ENCODE measurements at places on chromosomes 5 and 9.

- DNase-seq, result no peak
Observed at GRCh38 chr5:74152136-74152535, 488.4 kb downstream of the ENC1 start.

DNA sequence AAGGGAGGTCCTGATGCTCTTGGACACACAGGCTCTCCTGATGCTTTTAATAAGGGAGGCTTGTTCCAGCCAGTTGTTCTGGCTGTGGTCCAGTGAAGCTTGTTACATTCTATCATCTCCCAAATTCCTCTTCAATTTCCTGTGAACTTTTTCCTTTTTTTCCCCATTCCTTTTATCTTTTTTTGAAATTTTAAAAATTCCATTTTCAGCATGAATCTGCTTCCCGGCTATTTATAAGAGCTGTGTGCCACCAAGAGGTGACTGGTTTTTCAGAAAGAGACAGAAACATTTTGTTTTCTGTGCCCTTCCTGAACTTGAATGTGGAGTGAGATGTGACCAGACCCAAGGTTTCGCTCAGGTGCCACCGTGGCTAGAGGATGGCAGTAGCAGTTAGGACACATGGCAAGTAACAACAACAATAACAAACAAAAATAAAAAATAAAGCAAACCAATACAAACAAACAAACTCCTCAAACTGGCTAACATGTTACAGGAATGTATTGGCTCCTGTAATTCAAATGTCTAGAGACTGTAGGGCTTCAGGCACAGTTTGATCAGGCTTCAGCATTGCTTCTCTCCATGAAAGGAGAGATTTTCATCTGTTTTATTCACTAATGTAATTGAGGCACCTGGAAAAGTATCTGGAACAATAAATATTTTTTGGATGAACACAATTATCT, 121.1 kb downstream of the BOD1 start:
- no peak for DNase-seq

DNA sequence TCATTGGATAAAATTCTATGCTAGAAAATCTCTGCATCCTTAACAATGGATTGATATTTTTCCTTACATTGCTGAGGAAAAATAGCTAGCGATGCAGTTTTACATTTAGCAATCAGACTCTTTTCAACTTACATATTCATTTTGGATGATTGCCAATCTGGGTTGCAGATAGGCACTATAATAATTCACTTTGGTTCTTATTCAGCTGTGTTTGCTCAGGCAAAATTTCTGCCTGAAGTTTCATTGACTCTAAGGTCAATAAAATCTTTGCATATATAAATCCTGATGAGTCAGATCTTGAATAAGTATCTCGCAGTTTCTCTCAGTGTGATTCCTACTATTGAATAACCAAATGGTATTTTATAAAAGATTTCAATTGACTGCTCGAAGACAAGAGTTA, 1105.8 kb downstream of the CDH18 start:
- DNase-seq, result no peak

- DNase-seq, result no peak
Observed at GRCh38 chr9:12659220-12659619, 34.0 kb upstream of the TYRP1 start.

GRCh38 chr5:128480906-128481633, 57.0 kb downstream of the FBN2 start:
- DNase-seq, result no peak

DNA sequence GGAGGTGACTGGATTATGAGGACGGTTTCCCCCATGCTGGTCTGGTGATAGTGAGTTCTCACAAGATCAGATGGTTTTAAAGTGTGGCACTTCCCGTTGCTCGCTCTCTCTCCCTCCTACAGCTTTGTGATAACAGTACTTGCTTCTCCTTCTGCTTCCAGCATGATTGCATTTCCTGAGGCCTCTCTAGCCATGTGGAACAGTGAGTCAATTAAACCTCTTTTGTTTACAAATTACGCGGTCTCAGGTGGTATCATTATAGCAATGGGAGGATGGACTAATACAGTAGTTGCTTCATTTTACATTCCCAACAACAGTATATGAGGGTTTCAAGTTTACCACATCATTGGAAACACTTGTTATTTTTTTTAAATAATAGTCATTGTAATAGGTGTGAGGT, 937.3 kb upstream of the ARRDC3 start:
- no peak for DNase-seq

DNA sequence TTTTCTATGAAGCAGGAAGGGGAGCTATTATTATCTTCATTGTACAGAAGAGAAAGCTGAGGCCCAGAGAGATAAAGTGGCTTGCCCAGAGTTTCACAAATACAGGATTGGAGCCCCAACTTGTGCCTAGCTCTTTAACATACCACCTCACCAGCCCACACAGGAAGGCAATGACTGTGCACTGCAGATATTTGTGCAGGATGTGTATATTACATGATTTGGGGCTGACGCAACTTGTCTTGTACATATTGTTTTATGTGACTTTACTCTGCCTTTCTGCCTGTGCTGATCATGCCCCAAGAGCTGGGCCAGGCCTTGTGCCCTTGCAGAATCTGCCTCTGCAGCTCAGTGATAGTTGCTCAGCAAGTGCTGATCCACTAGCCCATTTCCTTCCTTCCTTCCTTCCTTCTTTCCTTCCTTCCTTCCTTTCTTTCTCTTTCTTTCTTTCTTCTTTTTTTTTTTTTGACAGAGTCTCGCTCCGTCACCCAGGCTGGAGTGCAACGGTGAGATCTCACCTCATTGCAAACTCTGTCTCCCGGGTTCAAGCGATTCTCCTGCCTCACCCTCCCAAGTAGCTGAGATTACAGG, 106.6 kb upstream of the TBCA start:
- no peak for DNase-seq

GRCh38 chr5:67963789-67964519, 251.6 kb upstream of the PIK3R1 start:
- DNase-seq, result no peak

DNA sequence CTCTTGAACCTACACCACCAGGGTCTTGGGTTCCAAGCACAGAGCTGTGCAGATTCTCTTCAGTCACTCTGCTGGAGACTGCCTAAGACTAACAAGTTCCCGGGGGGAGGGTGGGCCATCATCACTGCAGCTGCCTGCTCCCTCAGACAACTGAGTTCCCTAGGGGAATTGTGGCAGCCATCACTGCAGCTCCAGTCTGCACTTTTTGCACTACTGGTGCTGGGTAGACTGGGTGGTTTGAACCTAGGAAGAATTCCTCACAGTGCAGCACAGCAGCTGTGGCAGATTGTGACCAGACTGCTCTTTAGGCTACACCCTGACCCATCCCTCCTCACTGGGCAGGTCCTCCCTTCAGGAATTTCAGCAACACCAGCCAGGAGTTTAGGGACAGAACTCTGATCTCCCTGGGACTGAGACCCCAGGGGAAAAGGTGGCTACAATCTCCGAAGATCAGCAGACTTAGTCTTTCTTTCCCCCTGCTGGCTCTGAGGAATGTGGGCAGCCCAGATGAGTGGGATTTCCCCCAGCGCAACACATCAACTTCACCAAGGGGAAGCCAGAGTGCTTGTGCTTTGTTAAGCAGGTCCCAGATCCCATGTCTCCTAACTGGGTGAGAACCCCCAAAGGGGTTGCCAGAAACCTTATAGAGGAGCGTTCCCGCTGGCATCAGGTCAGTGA, 30.9 kb upstream of the RGMB start:
- no peak for DNase-seq

GRCh38 chr5:55030220-55030619, 6.2 kb downstream of the GZMK start:
- no peak for DNase-seq

- no peak for DNase-seq
Observed at GRCh38 chr9:4415281-4415680, 75.0 kb upstream of the SLC1A1 start.

- DNase-seq, result no peak
Observed at GRCh38 chr5:37005946-37006540, 129.5 kb downstream of the NIPBL start.

DNA sequence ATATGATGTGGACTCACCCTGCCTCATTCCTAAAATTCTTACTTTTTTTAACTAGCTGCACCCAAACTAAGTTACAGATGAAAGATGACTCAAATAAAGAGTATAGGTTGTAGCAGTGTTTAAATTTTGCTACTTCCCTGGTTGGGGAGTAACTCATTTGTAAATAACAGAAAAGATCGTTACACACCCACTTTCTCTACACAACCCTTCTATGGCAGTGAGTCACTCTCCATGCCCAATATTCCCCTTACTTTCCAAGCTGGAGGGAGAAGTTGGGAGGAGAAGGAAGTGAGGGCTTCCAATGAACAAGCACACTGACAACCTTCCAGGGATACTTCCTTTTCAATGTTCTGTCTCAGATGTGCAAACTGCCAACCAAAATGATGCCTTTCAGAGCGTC, 1.9 kb downstream of the RASEF start:
- DNase-seq, result no peak

DNA sequence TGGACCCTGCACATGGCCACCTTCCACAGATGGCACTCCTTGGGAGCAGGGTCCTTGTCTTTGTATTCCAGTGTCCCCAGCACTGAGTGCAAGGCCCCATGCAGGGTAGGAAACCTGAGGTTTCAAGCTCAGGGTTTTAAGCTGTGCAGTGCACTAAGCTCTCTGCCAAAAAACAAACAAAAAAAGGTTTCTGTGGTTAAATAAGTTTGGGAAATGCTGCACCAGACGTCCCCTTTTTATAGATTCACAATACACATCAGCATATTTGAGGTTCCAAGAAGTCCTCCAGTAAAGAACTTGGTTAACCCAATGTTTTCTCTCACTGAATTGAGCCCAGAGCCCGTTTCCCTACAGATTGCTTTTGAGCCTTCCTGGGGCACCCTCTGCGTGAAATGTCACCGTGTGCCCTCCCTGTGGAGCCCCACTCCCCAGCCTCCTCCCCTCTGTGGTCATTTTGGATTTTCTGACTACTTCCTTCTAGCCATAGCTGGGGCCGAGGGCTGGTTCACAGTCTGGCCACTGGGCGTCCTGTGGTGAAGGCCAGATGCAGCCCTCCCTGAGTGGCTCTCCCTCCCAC, 17.1 kb downstream of the DELE1 start:
- DNase-seq, result no peak

GRCh38 chr5:174188295-174188694, 142.8 kb downstream of the NSG2 start:
- DNase-seq, result no peak

DNA sequence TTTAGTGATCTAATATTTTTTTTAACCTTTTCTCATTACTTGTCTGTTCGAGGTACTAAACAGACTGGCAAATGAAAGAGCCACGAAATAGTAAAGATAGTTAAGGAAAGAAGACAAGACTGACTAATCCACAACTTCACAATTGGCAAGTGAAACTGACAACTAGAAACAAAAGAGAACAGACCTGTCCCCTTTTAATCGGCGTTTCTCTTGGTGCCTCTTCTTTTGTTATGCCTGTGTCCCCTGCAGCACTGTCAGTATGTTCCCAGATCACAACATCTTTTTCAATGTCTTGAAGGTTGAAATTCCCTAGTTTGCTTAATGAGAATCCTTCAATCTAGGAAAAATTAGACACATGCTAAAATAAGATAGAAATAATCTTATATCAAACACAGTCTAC, 26.1 kb downstream of the TUT7 start:
- no peak for DNase-seq

Measured in NCI-H2081 treated with DMSO at 0.1 percent for 48 hours (cell line).